HT-29 (cell line): ENCODE measurements at places on chromosomes 4 and X.

DNA sequence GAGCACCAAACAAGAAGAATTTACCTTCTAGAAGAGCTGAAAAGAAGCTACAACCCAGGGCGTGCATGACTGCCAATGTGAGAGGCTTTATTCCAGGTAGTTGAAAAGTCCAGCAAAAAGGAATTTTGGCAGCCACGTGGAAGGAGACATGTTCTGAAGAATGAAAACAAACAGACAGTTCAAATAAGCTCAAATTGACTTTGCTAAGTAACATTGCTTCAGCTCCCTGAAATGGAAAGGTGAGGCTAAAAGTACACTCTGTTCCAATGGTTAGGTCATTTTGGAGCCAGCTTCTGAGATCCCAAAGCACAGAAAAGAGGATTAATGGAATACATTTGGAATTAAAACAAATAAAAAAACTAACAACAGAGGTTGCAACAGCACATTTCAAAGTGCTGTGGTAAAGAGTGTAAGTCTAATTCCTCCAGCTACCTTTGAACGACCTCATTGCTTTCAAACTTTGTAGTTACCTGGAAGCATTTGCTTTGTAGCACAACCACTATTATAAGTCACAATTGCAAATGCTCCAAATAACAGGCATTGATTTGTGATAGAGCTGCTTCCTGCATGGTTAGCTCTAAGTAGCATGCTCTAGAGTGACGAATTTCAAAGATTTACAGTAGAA, 405.3 kb upstream of the EDA2R start:
- DNase-seq: no peak

GRCh38 chr4:75895744-75896314, 6.4 kb downstream of the PPEF2 start:
- peak; percentile 83 for DNase-seq

DNA sequence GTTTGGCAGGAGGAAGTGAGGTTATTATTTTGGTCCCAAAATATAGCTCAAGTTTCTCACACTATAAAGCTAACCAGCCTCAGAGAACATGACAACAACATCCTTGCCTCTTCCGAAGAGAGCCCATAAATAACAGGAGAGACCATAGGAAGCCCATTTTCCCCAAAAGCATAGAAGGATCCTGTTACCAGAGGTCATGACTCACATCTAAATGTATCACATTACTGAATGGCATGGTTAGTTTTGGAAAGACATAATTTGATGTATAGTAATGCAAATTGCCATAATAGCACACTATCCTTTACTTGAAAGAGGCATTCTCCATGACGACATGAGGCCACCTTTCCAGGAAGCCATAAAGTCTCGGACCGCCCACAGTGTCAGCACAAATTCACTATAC, 238.8 kb upstream of the GRIA3 start:
- no peak for DNase-seq

DNA sequence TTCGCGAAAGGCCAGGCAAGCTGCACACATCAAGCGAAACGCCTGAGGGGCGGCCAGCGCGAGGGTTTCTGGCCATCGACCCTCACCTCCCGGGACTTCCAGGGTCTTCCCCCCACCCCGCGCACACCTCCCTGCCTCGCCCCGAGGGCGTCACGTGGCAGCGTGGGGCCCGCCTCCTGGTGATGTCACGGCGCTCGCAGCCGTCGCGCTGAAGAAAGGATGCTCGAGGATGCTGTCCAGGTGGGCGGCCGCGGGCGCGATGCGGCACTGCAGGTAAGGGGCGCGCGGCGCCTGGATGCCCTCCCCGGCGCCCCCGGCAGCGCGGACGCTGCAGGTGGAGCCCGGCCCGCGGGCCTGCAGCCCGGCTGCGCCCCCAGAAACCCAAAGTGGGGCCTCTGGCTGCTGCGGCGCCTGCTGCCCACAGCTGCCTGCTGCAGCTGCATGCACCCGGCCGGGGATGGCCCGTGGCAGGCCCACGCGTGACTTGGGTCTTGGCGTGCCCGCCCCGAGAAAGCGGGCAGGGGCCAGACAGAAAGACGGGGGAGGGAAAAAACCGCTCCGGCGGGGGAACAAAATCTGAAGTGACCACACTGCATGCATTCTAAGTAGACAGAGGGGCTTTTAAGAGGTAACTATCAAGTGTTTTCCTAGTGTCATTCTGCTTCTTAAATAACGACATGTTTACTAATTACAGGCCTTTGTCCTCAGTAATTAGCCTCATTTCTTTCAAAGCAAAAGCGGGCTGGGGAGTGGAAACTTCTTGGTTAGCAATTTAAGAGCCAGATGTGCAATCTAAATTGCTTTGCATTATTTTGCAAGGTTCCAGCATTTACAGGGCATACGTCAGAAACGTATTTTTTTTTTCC, 1.7 kb downstream of the CLCN4 start:
- no peak for DNase-seq
